ENCODE measurements at places on chromosomes 13 and 19. TPM values are rescaled to one million over a fixed set of nuclear protein-coding genes. Genes with fewer than 3 reads are reported as not detected.

Gene PLPP2
- total RNA-seq: 0.07 TPM

Gene ZNF837
- 1.1 TPM for total RNA-seq

Gene BRSK1
- total RNA-seq: 5.9 TPM

Gene KLF1
- 1.2 TPM for total RNA-seq

Gene ZIC2
- not detected for total RNA-seq

Gene VSTM1
- not detected for total RNA-seq

Gene TBC1D17
- 36.5 TPM for total RNA-seq

DNA sequence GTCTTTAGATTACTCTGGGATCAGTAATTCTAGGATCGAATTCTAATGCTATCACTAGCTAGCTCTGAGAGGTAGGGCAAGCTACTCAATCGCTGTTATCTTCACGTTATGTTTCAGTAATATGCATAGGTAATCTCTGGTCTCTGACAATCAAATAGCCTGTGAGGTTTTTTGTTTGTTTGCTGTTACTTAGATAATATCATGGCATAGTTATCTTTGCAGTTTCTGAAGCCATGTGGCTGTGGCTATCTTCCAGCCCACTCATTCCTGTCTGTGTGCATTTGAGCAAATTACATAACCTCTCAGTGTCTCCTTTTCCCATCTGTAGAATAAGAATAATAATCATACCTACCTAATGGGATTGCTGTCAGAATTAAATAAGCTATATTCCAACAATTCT lies 330.2 kb downstream of the PCDH9 start:
- no peak overlapping the region for H3K4me3 ChIP-seq
- H3K27me3 ChIP-seq: no peaks in the 10 kb centered on the region
- no peak overlapping the region for H3K27ac ChIP-seq
- no peaks in the 10 kb centered on the region for H3K4me1 ChIP-seq

DNA sequence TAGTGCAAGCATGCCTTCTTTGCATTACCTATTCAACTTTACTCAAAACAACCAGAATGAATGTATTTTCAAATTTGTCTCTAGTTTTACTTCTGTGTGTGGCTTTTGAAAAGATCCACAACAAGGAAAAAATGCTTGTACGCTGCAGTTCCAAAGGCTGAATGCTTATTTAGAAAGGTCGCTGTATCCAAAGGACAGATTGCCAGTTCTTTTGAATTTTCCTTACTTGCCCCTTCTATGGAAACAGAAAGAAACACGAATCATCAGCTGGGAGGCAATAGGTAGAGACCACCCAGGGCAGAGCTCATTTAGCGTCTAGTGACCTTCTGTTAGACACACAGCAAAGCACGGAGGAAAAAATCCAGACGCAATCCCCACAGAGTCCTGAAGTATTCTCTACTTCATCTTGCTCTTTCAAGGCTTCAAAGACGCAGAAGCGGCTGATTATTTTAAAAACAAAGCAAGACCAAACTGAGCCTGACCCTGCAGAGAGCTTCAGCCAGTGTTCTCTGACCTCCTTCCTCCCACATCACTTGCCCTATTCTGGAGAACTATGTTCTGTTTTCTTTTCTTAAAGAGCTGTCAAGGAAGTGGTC lies 674.6 kb upstream of the SGCG start:
- H3K4me3 ChIP-seq: no peak overlapping the region
- H3K27ac ChIP-seq: no peak overlapping the region
- H3K27me3 ChIP-seq: no peaks in the 10 kb centered on the region
- H3K36me3 ChIP-seq: no peaks in the 10 kb centered on the region
- no peak for DNase-seq
- H3K4me1 ChIP-seq: no peaks in the 10 kb centered on the region

DNA sequence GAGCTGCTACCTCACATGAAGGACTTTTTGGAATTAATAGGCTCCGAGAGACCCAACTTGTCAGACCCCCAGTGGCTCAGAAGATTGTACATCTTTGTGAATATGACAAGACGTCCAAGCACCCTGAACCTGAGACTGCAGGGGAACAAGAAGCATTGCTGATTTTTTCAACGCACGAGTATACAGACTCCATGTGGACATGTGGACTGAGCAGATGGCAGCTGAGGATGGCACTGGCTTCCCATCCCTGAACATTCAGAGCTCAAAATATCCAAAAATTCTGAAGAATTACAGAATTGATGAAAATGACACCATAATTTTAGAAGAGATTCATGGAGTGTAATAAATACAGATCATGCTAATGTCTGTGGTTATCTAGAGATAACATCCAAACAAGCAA lies 254.1 kb downstream of the MZT1 start:
- H3K27ac ChIP-seq: no peak overlapping the region
- H3K36me3 ChIP-seq: no peaks in the 10 kb centered on the region
- no peak for DNase-seq
- H3K27me3 ChIP-seq: no peaks in the 10 kb centered on the region
- no peak overlapping the region for H3K4me3 ChIP-seq

DNA sequence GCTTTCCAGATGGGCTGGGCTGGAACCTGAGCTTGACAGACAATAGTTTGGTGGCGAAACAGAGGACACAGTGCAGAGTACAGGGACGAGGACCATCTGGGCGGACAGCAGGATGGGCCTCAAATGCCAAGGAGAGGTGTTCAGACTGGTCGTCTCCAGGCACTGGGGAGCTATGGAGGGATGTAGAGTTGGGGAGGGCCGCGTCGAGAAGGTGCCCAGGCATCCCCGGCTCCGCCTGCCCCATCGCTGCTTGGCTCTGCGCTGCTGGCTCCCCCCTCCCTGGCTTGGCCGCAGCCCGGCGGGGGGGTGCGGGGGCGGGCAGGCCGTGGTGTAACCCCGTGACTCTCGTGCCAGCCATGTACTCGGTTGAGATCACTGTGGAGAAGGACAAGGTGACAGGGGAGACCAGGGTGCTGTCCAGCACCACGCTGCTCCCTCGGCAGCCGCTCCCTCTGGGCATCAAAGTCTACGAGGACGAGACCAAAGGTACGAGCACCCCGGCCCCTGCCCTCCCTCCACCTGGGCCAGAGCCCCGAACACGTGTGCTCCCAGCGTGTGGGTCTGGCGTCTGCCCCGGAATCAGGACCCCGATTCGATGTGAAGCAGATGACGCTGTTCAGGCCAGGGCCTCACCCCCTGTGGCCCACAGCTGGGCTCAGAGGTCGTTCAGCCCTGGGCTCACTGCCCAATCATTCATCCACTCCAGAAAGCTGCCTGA lies 10.8 kb upstream of the MISP start:
- no peaks in the 10 kb centered on the region for H3K4me1 ChIP-seq
- no peak for DNase-seq
- no peak overlapping the region for H3K4me3 ChIP-seq
- H3K27me3 ChIP-seq: no peaks in the 10 kb centered on the region

DNA sequence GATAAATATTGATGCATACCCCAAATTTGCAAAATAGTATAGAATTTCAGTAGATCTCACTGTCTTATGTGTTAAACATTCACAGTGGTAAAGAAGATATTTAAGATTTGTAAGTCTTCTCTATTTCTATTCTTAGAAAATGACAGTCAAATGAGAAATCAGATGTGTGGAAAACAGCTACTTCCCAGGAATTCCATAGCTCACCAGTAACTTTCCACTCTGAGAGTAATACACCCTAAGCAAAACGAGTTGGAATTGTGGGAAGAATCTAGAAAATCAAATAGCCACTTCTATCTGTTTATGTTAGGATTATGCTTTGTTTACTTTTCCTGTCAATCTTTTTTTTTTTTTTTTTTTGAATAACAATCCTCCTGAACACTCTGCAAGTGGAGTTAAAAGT lies 69.1 kb downstream of the FLT1 start:
- no peak for DNase-seq
- H3K4me3 ChIP-seq: no peak overlapping the region
- H3K4me1 ChIP-seq: peaks cover 20% of the 10 kb centered on the region
- no peak overlapping the region for H3K27ac ChIP-seq
- H3K36me3 ChIP-seq: peaks cover 45% of the 10 kb centered on the region

DNA sequence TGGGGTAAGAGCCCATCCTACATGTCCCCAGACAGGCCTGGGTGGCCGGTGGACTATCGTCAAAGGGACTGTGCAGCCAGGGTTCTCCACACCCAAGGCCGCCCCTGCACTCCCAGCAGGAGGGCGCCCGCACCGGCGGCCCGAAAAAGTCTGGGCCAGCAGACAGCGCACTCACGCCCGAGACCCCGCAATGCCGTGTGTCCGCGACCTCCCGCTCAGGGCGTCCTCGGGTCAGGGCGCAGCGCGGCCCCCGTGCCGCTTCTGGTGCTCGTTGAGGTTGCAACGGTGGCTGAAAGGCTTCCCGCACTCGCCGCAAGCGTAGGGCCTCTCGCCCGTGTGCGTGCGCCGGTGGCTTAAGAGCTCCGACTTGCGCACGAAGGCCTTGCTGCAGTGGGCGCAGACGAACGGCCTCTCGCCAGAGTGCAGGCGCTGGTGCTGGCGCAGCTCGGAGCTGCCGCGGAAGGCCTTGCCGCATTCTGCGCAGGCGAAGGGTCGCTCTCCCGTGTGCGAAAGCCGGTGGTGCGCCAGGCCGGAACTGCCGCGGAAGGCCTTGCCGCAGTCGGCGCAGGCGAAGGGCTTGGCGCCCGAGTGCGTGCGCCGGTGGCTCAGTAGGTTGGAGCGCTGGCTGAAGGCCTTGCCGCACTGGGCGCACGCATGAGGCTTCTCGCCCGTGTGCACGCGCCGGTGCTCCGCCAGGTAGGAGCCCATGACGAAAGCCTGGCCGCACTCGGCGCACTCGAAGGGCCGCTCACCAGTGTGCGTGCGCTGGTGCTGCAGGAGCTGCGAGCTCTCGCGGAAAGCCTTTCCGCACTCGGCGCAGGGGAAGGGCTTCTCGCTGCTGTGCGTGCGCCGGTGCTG lies 2.8 kb upstream of the A1BG start:
- H3K27me3 ChIP-seq: no peaks in the 10 kb centered on the region
- no peak overlapping the region for H3K27ac ChIP-seq
- H3K4me1 ChIP-seq: peaks cover 4% of the 10 kb centered on the region
- peaks cover under 1% of the 10 kb centered on the region for H3K36me3 ChIP-seq
- H3K4me3 ChIP-seq: peak overlapping the region; percentile 55

DNA sequence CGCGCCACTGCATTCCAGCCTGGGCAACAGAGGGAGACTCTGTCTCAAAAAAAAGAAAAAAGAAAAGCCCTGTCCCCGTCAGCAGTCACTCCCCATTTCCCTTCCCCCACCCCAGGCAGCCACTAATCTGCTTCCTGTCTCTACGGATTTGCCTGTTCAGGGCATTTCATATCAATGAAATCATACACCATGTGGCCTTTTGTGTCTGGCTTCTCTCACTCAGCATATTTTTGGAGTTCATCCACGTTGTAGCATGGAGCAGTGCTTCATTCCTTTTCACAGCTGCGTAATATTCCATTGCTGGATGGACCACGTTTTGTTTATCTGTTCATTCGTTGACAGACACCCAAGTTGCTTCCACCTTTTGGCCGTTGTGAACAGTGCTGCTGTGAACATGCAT lies 36.1 kb upstream of the KLF2 start:
- no peak overlapping the region for H3K27ac ChIP-seq
- H3K4me1 ChIP-seq: peaks cover 14% of the 10 kb centered on the region
- peaks cover 39% of the 10 kb centered on the region for H3K27me3 ChIP-seq

- peaks cover 19% of the 10 kb centered on the region for H3K4me1 ChIP-seq
- DNase-seq: no peak
- no peak within 1 kb of the TSS for H3K27ac ChIP-seq
- H3K36me3 ChIP-seq: peaks cover 7% of the 10 kb centered on the region
These were observed at the start of gene PROZ for GRCh38 chr13:113157929-113158747. PROZ (plus strand) TSS chr13:113158648; CDS start chr13:113158661, 13 bp downstream.

DNA sequence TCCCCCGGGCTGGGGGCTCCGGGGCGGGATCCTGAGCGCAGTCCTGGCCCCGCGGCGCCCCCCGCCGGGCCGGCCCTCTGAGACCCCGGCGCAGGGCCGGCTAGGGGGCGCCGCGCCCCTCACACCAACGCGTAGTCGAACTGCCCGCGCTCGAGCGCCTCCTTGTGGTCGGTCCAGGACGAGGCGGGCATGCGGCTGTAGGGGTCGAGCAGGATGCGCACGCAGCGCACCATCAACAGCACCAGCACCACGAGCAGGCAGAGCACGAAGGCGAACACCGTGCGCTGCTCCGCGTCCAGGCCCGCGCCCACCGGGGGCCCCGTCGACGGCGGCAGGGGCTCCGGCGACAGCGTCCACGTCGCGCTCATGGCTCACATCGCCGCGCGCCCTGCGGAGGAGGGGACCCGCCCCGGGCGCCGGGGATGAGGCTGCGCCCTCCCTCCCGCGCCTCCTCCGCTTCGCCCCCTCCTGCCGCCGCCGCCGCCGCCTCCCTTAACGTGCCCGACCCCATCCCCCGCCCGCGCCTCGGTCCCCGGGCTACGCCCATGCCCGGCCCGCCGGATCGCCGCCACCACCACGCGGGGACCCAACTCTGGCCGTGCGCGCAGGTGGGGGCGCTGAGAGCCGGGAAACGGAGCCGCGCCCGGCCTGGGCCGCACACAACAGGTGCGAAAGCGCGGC lies 624 bp downstream of the CTXN1 start:
- peak; percentile 94 for DNase-seq
- H3K36me3 ChIP-seq: peaks cover 20% of the 10 kb centered on the region
- H3K27me3 ChIP-seq: peaks cover 2% of the 10 kb centered on the region
- peaks cover 25% of the 10 kb centered on the region for H3K4me1 ChIP-seq
- peak overlapping the region; percentile 82 for H3K4me3 ChIP-seq

GRCh38 chr19:35399948-35400772 lies 29.3 kb downstream of the GPR42 start:
- no peak for DNase-seq
- H3K36me3 ChIP-seq: no peaks in the 10 kb centered on the region
- H3K4me1 ChIP-seq: peaks cover 6% of the 10 kb centered on the region

DNA sequence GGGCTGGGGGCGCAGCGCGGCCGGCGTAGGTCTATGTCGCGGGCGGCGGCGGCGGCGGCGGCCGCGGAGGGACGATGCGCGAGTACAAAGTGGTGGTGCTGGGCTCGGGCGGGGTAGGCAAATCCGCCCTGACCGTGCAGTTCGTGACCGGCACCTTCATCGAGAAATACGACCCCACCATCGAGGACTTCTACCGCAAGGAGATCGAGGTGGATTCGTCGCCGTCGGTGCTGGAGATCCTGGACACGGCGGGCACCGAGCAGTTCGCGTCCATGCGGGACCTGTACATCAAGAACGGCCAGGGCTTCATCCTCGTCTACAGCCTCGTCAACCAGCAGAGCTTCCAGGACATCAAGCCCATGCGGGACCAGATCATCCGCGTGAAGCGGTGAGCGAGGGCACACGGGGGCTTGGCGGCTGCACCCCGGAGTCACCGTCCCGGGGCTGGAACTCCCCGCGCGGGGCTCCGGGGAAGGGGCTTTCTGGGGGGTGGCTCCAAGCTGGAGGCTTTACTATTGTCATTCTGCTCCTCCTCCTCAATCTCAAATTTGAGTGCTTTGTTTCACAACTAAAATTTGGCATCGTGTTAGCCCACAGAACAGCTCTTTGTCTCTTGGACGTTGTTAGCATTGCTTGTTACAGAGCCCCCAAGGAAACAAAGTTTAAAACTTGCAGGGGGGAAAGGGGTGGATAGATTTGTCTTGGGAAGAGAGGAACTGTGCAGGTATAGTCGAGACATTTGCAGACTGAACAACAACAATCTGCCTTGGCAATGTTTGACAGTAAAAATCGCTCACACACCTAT lies 630 bp downstream of the RAP2A start:
- H3K27me3 ChIP-seq: peaks cover 3% of the 10 kb centered on the region
- peaks cover 32% of the 10 kb centered on the region for H3K4me1 ChIP-seq
- H3K27ac ChIP-seq: peak overlapping the region; percentile 91
- peaks cover 3% of the 10 kb centered on the region for H3K36me3 ChIP-seq
- peak overlapping the region; percentile 94 for H3K4me3 ChIP-seq

GRCh38 chr13:67146523-67147130 lies 83.5 kb downstream of the PCDH9 start:
- H3K27ac ChIP-seq: no peak overlapping the region
- DNase-seq: no peak
- H3K27me3 ChIP-seq: no peaks in the 10 kb centered on the region

Measured in activated CD4-positive, alpha-beta T cell treated with anti-CD3 and anti-CD28 coated beads, Interleukin-2, amount 10 ng/mL, durations not matched to agents 24 days and 14 days (primary cell).